ENCODE measurements at places on chromosomes 7 and 10.

DNA sequence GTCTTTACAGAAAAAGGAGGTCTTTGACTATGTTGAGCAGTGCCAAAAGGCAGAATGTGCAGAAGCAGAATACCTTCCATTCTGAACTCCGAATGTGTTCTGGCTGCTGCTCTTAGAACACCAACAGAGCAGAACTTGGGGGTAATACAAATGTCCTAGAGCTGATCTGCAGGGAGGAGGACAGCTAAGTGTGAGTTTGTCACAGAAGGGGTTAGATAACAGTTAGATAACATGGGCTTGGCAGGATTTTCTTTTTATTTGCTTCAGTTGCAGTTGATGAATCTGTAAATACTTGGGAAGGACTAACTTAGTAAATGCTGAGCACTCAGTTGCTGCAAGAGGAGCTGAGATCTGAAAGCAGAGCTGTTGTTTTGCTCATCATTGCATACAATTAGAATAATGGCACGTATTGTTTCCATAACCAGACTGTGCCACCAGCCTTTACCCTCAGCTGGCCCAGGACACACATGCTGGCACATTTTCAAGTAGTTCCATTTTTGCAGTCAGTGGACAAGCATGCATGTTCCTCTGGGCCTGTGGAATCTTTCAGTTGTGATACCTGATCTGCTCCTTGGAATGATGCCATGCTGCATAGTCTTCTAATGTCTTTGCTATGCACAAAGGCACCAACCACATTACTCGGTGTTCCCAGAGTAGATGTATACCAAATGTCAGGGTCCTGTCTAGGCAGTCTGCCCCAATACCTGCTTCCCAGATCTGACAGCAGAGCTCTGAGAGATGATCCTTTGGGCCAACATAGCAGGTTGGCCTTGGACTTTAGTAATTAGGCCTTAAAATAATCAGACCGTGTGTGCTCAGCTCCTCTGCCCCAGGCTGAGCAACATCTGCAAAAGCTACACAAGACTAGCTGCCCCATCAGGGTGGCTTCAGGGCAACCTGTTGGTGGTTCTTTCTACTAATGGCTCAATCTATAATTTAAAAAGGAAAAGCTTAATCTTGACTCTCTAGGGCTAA lies 55.7 kb downstream of the GSDME start:
- no peak for DNase-seq

GRCh38 chr10:98910546-98910945 lies 325.1 kb downstream of the HPSE2 start:
- DNase-seq: no peak

- DNase-seq: no peak
Measured at GRCh38 chr10:57102236-57102635, 741.2 kb upstream of the ZWINT start.

GRCh38 chr7:89943525-89944050 lies 210.7 kb upstream of the STEAP1 start:
- DNase-seq: no peak

- no peak for DNase-seq
Measured at GRCh38 chr10:70909326-70909935, 21.1 kb upstream of the PCBD1 start.

DNA sequence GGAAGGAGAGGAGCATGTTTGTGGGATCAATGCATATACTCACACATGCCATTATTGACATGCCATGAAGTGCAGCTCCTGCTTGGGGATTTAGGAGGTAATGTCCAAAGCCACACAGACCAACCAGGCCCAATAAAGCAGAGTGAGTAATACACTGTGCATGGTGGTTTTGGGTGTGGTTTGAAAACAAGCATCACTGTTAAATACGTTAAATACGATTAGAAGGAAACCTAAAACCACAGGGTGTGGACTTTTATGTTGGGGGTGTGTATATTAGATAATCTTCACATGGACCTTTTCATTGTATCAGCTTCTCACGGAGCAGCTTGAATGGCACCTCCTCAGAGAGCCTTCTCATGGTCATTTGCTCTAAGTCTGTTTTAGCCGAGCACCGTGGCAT lies 10.4 kb upstream of the EIF3A start:
- no peak for DNase-seq

DNA sequence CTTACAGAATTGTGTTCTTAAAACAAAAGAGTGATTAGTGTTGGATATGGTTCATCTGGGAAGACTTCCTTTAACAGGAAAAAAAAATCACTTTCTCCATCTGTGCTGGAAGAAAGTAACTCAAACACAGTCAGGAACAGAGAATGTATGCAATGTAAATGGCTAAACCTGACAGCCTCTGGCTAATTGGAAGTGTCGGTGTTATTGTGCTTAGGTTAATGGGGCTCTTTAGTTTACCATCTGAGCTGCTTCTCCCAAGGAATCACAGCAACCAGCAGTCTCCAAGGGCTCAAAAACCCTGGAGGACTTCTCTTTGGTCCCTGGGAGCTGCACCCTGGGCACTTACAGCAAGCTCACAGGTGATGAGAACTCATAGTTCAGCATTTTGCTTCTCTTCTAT lies 724.5 kb downstream of the LRMDA start:
- DNase-seq: no peak

DNA sequence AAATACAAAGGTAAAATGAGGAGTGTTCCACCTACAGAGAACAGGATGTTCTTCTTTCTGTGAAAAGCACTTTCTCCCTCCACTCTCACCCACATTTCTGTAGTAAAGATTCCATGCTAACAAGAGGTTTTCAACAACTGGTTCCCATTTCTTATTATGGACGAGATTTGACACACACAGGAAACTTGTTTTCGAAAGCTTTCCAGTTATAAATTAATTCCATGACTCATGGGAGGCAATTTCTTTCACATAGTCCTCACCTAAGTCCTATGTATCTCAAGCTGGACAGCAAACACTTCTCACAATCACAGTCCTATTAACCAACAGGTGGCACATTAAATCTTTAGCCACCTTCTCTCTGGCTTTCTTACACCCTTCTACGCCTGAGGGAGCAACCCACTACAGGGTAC lies 24.5 kb downstream of the RAPGEF5 start:
- no peak for DNase-seq

- no peak for DNase-seq
Measured at GRCh38 chr10:52652431-52653262, 119.9 kb downstream of the MBL2 start.

GRCh38 chr7:12612622-12613021 lies 42.1 kb downstream of the SCIN start:
- DNase-seq: no peak
